M059J (cell line): ENCODE measurements at places on chromosomes 1 and 21. TPM values are rescaled to one million over a fixed set of nuclear protein-coding genes. Genes with fewer than 3 reads are reported as not detected.

DNA sequence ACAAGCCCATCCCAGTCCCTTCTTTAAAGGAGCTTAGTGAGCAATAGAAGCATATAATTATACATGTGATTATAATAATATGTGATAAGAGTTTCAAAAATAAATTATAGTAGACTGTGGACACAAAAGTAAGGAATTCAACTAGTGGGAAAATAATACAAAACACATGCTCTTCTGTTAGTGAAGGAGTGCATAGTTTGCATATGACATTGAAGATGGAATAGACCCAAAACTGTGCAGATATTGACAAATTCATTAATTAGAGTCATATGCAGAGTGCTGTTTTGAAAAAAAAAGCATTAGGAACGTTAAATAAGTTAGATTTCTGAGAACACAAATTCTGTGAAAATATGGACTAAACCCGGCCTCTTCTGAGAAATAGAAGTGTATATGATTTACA is 278.8 kb downstream of the ASTN1 start:
- DNase-seq = no peak

DNA sequence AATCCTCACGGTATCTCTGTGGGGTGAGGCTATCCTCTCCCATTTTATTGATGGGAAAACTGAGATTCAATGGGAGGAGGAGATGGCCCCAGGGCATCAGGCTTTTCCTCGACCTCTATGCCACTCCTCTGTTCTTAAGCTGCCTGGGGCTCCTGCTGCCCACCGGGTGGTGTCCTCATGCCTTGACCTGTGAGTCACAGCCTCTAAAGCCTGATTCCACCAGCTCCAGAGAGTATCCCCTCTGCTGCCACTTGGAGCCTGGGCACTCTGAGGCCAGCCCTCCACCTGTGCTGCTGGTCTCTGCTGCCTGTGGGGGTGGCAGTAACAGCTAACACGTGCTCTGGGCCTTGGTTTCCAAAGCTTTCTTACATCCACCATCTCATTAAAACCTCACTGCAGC is 241.2 kb downstream of the TRABD2B start:
- no peak for DNase-seq

The S100A8 gene
- total RNA-seq = 0.15 TPM in 1 of 2 replicates, not detected in the other

GRCh38 chr21:37130971-37131370 is 57.9 kb downstream of the TTC3 start:
- peak; percentile 70 for DNase-seq

DNA sequence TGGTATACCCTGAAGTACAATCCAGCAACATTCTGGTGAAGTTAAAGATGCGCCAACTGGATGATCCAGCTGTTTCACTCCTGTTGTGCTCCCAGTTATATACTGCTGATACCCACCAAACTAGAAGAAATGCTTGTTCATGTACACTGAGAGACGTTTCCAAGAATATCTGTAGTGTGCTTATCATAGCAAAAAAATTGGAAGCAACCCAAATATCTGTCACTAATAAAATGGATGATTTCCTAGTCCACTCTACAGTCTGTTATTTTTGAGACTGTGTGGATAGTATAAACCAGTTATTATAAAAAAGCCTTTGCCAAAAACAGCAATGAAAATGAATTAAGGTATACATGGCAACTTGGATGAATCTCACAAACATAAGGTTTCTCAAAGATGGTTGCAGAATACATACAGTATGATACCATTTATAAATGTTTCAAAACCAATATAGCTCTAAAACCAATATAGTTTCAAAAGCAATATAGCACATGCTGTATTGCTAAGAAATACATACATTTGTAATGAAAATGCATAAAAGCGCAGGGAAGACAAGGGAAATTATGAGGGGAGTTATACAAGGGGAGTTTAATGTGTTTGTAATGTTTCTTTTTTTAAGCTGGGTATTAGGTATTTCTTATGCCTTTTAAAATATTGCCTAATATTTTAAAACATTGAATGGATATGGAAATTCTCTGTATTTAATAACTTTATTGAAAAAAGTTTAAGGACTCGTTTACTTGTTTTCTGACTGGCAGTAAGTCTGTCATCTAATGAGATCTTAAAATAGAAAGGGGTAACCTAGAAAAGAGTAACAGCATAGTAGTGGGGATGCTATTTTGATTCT is 36.5 kb downstream of the GPSM2 start:
- no peak for DNase-seq

DNA sequence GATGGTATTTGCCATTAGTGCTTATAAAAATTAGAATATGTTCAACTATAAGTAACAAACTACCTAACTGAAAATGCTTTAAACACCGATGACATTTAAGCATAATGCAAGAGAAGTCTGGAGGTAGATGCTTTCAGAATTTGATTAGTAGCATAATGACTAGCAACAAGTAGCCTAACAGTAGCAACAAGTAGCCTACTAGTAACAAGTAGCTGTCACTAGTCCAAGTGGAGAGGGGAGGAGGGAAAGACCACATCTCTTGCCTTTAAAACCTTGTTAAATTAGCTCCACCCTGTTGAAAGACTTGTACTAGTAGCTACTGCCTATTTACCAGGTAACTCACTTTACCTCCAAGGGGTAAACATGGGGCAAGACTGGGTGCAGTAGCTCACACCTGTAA is 7.9 kb downstream of the GPR88 start:
- no peak for DNase-seq

The TEX38 gene
- not detected in 2 replicates for total RNA-seq

The RGS13 gene
- total RNA-seq = 0.20 TPM in 1 of 2 replicates, not detected in the other

DNA sequence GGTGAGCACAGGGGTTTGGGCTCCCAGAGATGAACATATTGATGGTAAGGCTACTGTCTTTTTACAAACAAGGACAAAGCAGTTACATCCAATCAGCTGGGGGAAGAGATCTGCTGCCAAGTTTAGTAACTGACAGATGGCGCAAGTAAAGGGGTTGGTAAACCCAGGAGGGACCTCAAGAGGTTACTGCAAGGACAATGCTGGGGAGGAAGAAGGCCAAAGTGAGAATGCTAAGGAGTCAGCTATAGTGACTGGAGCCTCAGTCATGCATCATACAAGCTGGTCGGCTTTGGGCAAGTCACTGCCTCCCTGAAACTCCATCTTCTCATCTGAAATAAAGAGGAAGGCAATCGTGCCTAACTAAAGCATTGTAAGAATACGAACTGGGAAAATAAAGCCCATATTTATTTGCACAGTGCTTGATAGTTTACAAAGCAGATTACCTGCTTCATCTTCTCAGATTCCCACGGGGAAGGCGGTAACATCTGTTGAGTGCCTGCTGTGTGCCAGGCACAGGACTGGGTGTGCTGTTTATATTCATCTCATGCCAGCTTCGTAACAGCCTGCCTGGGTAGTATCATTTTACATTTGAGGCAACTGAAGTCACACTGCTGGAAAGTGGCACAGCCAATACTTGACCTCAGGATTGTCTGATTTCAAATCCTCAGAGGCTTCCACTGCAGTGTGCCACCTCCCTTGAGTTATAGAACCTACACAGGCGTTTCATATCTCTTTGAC is 114.8 kb downstream of the BEND5 start:
- no peak for DNase-seq

The C8A gene
- not detected in 2 replicates for total RNA-seq

DNA sequence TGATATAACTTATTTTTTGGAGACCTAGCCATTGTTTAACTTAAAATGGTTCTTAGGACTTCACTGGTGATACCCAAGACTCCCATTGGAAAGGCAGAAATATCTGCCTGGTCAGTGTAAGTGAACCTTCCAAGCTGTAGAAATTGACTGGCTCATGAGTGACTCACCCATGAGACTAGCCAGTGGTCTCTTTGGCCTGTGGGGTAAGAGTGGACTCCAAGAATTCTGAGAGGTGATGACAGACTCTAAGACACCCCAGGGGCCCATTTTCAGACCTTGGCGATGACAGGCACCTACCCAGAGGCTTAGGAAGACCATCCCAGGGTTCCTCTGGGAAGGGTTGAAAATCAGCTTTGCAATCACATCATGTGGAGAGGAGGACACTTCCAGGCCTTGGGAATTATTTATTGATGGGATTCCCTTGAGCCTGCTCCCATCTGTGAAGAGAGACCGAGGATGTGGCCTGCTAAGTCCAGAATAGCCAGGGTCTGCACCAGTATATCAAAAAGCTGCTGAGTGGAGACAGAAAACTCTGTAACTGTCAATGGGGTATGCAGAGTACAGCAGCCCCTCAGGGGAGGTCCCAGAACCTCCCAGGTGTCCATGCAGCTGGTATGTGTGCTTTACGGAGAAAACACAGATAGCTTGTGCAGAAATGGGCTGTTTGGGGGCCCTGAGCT is 78.9 kb downstream of the KAZN start:
- peak; percentile 60 for DNase-seq

DNA sequence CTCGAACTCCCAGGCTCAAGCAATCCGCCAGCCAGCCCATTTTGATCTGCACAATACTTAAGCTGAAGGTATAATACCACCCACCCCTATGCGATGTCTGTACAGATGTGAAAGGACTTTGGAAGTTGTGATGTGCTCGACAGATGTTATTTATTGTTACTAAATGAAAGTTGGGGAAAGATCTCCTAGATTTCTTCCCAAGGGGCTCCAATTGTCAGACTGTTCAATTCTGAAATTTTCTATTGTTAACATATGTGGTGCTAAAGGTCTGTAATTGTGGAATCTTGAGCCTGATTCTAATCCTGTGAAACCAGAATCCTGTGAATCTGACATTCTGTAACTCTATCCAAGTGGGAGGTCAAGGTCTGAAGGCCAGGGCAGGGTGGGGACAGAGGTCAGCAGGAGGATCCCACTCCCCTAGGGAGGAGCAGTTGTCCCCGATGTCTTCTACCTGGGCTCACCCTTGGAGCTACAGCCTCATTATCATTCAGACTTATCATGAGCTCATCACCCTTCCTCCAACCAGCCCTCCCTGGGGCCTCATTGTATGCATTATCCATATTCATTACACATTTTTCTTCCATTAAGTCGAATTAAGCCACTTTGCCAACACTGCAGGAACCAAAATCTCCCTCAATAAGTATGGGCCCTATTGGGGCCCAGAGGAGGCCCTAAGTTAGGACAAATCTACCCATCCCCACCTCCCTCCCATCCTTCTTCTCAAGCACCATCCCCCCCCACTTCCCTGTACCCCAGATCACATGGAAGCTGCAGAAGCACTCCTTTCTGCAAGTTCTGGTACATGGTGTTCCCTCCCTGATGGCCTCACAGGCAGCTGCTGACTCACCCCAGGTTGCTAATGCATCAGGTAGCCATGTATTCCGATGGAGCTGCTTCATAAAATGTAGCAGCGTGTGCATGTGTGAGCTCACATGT is 32.3 kb downstream of the SHISAL2A start:
- no peak for DNase-seq

- peak; percentile 62 for DNase-seq
Measured at GRCh38 chr1:12448746-12449177, 169.2 kb downstream of the DHRS3 start.

- no peak for DNase-seq
Measured at GRCh38 chr1:89391686-89392085, 27.8 kb downstream of the GBP6 start.

DNA sequence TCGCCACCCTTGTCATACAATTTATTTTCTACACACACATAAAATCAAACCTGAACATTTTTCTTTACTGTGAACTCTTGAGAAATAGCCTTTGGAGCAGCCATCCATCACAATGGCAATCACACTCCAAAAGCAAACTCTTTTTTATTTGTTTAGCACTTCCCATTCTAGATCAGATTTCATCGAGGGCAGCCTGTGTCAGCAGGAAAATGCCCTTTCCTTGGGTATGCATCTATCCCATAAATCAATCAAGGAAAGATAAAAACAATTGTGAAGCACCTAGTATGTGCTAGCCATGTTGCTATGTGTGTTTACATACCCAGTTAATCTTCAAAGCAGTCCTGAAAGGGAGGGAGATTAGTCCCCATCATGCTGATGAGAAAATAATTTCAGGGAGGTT is 484.1 kb upstream of the USP24 start:
- DNase-seq = no peak

DNA sequence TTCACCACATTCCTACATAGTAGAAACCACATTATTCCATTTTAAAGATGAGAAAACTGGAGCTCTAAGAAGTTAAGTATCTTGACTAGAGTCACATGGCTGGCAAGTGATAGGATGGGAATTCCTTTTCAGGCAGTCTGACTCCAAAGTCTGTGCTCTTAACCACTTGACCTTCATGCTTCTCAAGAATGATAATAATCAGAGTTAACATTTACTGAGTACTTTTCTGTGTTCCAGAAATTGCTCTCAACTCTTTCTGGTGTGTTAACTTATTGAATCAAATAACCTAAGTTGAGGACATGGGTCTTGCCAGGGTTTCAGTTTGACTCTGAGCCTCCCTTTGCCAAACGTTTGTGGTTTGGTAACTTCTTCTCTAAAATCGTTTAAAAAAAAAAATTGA is 169.4 kb downstream of the RASAL2 start:
- DNase-seq = peak; percentile 55
